Islet precursor cell (in vitro differentiated cells): ENCODE measurements at places on chromosomes 16 and 17.

DNA sequence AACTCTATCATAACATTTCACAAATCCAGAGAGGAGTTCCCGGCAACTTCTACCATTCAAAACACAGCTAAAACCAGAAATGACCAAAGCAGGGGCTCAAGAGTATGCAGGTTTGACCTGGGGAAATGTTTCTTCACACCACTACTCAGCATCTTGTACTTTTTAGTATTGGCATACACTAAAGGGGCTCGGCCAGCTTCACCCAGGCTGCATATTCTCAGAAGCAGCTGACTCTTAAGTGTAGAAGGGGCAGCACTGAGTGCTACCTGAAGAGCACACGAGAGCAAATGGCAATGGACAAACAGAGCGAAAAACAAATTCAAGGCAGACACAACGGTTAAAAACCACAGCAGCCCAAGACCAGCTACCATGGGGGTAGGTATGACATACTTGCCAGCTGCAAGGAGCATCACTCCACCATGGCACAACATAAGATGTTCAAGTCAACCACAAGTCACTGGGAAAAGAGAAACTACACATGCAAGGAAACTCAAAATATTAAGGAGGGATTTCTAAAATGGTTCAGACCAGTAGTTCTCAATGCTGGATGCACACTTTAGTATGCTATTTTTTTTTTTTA lies 34.4 kb downstream of the N4BP1 start:
- no peak for DNase-seq

DNA sequence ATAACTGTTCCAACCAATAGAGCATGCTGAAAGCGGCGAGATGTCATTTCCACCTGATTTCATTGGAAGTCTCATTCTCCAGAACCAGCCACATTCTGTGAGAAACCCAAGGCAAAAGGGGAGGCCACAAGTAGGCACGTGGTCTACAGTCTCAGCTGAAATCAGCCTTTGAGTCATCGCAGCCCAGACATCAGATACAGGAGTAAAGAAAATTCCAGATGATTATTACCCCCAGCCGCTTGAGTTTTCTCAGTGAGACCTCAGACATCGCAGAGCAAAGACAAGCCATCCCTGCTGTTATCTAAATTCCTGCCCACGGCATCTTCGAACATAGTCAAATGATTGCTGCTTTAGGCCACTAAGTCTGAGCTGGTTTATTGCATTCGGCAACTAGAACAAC lies 23.1 kb downstream of the STAT3 start:
- peak; percentile 87 for DNase-seq

DNA sequence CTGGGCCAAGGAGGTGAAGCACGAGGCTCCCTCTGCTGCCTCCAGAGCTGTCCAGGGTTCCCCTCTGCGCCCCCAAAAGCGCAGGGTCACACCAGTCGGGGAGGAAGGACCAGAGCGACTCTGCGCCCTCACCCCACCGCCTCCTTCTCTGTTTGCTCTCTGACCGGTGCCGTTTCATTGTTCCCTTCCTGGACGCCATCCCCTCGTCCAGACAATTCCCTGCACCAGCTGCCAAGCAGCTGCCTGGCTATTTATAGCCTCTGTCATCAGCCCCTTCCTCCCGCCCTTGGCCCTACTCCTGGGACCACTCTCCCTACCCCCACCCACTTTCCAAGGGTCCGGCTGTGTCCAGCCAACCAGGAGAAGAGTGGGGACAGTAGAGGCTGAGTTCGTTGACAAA lies 68.8 kb upstream of the CREBBP start:
- no peak for DNase-seq

- no peak for DNase-seq
These were observed 14.4 kb downstream of the FA2H start for GRCh38 chr16:74760007-74760767.
